ENCODE measurements at places on chromosomes 16 and 17. TPM values are rescaled to one million over a fixed set of nuclear protein-coding genes. Genes with fewer than 3 reads are reported as not detected.

DNA sequence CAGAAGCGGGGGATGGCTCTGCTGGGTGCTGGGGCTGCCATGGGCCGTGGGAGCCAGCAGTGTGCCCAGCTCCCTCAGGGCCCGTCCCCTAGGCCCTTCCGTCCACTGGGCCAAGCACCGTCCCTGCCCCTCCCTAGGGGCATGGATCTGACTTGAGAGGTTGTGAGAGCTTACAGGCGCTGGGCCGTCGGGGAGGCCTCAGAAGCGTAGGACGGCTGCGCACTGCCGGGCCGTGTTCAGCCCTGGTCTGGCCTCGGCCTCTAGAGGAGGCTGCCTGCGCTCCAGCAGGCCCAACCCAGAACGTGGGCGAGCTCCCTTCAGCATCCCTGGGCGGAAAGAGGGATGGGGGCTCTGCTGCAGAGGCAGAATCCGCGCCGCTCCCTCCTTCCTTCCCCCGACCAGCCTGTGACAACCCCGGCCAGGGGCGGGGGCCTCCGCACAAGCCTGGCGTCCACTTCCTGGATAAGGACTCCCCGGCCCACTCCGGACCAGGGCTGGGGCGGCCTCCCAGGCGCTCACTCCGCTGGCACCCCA, 685 bp upstream of the MPG start:
- H3K27ac ChIP-seq, result peak overlapping the region; percentile 95
- H3K36me3 ChIP-seq, result no peaks in the 10 kb centered on the region
- peak overlapping the region; percentile 79 for H3K4me3 ChIP-seq
- H3K27me3 ChIP-seq, result peaks cover 3% of the 10 kb centered on the region
- peaks cover 50% of the 10 kb centered on the region for H3K4me1 ChIP-seq

DNA sequence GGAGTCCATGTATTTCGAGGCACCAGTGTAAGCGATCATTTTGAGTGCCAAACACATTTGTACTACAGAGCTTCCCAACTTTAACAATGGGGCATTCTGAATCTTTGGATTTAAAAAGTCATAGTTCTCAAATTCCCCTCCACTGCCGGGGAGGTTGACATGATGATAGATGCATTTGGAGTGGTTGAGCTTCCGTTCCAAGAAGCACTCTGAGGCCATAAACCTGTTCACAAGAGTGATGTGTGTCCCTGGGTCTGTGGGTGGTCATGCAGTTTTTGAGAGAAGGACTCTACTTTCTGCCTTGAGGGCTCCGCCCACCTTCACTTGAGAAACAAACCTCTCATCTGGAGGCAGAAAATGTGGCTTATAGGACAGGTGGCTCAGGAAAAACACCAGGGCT, 43.7 kb downstream of the IRX5 start:
- no peak overlapping the region for H3K4me3 ChIP-seq
- H3K27ac ChIP-seq, result no peak overlapping the region
- no peak for DNase-seq
- peaks cover 21% of the 10 kb centered on the region for H3K27me3 ChIP-seq
- no peaks in the 10 kb centered on the region for H3K4me1 ChIP-seq
- H3K36me3 ChIP-seq, result no peaks in the 10 kb centered on the region

- no peaks in the 10 kb centered on the region for H3K27me3 ChIP-seq
- no peak overlapping the region for H3K27ac ChIP-seq
- DNase-seq, result no peak
- H3K4me1 ChIP-seq, result peaks cover 11% of the 10 kb centered on the region
- peaks cover 14% of the 10 kb centered on the region for H3K36me3 ChIP-seq
- no peak overlapping the region for H3K4me3 ChIP-seq
Measured at GRCh38 chr17:8494506-8495111, 58.9 kb downstream of the NDEL1 start.

DNA sequence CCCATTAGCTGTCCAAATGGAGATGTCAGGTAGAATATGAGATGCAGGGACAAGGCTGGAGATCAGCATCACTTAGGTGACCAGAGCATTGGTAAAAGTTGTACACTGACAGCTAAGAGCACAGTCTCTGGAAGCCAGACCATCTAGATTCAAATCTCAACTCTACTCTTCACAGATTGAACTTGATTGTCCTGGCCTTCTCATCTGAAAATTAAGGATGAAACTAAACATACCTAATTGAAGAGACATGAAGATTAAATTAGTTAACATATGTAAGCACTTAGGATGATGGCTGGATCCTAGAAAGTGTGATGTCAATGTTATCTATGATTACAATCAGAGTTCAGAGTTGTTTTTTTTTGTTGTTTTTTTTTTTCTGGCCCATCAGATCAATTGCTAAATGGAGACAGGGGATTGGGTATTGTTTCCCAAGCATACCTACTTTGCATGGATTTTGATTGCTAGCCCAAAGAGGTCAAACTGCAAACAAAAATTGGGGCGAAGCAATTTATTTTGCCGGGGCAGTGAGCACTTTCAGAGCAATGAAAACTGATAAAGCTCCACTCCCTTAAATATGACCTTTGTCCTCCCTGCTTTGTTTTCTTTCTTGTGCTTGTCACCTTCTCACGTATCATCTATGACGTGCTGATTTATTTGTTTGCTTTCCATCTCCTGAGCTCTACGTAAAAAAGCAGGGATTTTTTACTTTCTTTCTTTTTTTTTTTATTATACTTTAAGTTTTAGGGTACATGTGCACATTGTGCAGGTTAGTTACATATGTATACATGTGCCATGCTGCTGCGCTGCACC, 217.6 kb upstream of the CPHXL start:
- no peak for DNase-seq
- no peaks in the 10 kb centered on the region for H3K4me1 ChIP-seq
- no peaks in the 10 kb centered on the region for H3K36me3 ChIP-seq
- H3K4me3 ChIP-seq, result no peak overlapping the region
- H3K27me3 ChIP-seq, result no peaks in the 10 kb centered on the region

DNA sequence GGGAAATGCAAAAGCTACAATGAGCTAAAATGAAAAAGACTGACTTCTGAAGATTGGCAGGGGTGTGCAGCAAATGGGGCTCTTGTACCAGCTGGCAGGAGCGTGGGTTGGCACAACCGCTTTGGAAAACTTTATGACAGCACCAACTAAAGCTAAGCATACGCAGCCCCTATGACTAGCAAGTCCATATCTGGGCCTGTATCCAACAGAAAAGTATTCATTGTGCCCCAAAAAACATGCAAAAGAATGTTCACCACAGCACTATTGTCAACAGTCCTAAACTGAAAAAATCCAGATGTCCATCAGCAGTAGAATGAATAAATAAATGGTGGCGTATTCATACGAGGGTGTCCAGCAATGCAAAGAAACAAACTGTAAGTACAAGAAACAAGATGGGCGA, 22.6 kb upstream of the ITGA3 start:
- DNase-seq, result no peak
- H3K4me1 ChIP-seq, result peaks cover 58% of the 10 kb centered on the region
- no peak overlapping the region for H3K4me3 ChIP-seq
- H3K36me3 ChIP-seq, result no peaks in the 10 kb centered on the region
- no peak overlapping the region for H3K27ac ChIP-seq

DNA sequence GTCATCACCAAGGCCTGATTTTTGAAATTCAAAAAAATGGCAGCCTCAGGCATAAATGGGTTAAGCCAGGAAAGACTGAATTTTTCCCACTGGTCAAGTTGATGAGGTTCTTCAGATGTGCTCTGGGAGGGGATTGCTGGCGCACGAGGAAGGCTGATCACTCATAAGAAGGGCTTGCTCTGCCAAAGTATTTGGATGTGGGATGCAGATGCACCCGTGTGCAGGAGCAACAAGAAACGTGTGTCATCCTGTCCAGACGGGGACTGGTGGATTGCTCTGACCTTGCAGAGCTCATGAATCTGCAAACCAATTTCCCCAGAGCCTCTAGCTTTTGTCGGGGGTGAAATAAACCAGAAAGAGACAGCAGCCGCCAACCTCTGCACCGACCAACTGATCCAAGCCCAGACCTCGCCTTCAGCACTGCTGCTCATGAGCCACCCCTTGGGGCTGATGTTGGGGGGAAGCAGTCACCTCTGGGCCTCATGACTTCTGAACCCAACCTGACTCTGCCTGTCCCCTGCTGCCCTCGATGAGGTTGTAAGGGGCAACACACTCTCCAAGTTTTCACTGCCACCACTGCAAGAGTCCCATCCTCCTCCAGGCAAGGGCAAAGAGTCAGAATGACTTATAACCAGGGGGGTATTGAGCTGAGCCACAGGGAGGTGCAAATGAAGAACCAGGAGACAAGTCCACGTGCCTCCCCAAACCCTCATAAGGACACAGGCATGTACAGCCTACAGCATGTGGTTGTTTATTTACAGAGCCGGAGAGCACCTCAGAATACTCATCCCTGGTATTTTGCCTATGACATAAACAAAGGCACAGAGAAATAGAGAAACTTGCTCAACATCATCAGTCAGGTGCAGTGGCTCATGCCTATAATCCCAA, 452.0 kb downstream of the SOX9 start:
- H3K27me3 ChIP-seq, result peaks cover 16% of the 10 kb centered on the region
- no peak overlapping the region for H3K4me3 ChIP-seq
- H3K27ac ChIP-seq, result no peak overlapping the region

DNA sequence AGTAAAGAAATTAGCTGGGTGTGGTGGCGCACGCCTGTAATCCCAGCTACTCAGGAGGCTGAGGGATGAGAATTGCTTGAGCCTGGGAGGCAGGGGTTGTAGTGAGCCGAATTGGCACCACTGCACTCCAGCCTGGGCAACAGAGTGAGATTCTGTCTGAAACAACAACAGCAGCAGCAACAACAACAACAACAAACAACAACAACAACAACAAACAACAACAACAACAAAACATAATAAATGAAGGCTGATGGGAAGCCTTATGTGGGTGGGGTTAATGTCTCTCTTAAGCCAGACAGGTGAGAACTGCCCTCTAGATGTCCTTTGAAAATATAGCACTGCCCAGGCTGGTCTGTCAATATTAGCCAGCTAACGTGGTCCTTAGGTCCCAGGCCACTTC, 107.3 kb downstream of the MSI2 start:
- no peaks in the 10 kb centered on the region for H3K27me3 ChIP-seq
- no peak overlapping the region for H3K27ac ChIP-seq
- no peak overlapping the region for H3K4me3 ChIP-seq
- no peaks in the 10 kb centered on the region for H3K36me3 ChIP-seq
- peaks cover 14% of the 10 kb centered on the region for H3K4me1 ChIP-seq

GRCh38 chr16:66211651-66212050, 154.8 kb upstream of the CDH5 start:
- H3K27ac ChIP-seq, result no peak overlapping the region
- no peak overlapping the region for H3K4me3 ChIP-seq
- H3K4me1 ChIP-seq, result no peaks in the 10 kb centered on the region

DNA sequence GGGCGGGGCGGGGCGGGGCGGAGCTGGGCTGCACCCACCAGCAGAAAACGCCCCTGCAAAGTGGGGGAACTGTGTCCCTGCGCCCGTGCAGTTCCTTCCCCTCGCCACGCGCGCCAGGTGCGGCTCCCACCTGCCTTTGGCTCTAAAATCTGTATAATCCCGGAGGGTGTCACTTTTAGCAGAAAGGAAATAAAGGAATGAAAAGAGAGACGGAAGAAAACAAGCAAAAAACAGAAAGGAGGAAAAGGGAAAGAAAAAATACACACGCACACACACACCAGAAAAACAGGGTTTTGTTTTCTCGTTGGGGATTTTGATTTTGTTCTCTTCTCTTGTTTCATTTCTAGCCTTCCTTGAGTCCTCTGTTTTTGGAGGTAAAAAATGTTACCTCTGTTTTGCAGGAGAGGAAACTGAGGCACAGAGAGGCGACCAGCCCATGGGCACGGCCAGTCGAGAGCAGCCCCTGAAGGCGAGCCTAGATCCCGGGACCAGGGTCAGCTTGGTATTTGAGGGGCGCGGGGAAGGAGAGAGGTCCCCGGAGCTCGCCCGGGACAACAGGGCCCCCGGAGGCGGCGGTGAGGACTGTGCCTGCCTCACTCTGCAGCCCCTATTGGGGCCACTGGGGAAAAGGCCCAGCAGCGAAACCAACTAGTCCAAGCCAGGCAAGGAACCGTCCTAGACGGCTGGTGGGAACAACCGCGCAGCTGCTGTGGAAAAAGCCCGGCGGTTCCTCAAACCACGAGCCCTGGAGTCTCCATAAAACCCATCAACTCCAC, 594 bp upstream of the CARHSP1 start:
- DNase-seq, result no peak
- H3K4me1 ChIP-seq, result peaks cover 47% of the 10 kb centered on the region
- H3K27me3 ChIP-seq, result peaks cover 4% of the 10 kb centered on the region
- H3K36me3 ChIP-seq, result no peaks in the 10 kb centered on the region

- H3K4me1 ChIP-seq, result peaks cover 83% of the 10 kb centered on the region
- H3K4me3 ChIP-seq, result peak overlapping the region; percentile 57
- peak overlapping the region; percentile 56 for H3K27ac ChIP-seq
- no peaks in the 10 kb centered on the region for H3K27me3 ChIP-seq
- 0 out of 2 replicates have a peak, but pooled peaks cover 4% of the 10 kb centered on the region for H3K36me3 ChIP-seq
Measured at GRCh38 chr16:55475919-55476318, 3.1 kb upstream of the MMP2 start.

DNA sequence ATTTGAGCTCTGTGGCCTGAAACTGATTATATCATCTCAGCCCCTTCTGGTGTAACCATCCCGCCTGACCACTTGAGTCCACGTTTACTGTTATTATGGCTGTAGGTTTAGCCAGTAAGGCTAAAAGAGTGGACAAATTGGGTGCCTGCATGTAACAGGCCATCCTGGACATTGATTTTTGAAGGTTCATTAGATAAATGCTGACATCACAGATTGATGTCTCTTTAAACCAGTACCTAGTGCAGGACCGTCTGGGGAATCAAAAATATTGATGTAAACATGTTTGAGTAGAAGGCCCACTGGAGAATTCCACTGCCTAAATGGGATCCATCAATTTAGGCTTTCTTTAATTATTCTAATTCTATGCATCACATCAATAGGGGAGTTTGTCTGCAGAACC, 215.1 kb downstream of the IRX3 start:
- peaks cover 4% of the 10 kb centered on the region for H3K4me1 ChIP-seq
- no peaks in the 10 kb centered on the region for H3K36me3 ChIP-seq
- H3K27me3 ChIP-seq, result no peaks in the 10 kb centered on the region
- no peak overlapping the region for H3K27ac ChIP-seq
- DNase-seq, result no peak
- no peak overlapping the region for H3K4me3 ChIP-seq

The TGFB1I1 gene
- total RNA-seq, result 166 TPM

The ABCC6 gene
- 0.18 TPM for total RNA-seq

The CRHR1 gene
- not detected for total RNA-seq

The LDHD gene
- total RNA-seq, result 1.5 TPM

The NPIPB12 gene
- 16.2 TPM for total RNA-seq

The CMTM2 gene
- not detected for total RNA-seq

The PHAF1 gene
- 11.1 TPM for total RNA-seq

The FOXC2 gene
- total RNA-seq, result 8.3 TPM
